ENCODE measurements at places on chromosomes 2 and 18.

- DNase-seq, result no peak
- no peak overlapping the region for H3K27ac ChIP-seq
- no peak overlapping the region for H3K4me3 ChIP-seq
- no peaks in the 10 kb centered on the region for H3K27me3 ChIP-seq
Measured at GRCh38 chr18:5144629-5145028, 52.4 kb downstream of the AKAIN1 start.

GRCh38 chr2:197292619-197293018 lies 18.0 kb downstream of the ANKRD44 start:
- H3K36me3 ChIP-seq, result no peaks in the 10 kb centered on the region
- DNase-seq, result no peak
- H3K27me3 ChIP-seq, result no peaks in the 10 kb centered on the region

DNA sequence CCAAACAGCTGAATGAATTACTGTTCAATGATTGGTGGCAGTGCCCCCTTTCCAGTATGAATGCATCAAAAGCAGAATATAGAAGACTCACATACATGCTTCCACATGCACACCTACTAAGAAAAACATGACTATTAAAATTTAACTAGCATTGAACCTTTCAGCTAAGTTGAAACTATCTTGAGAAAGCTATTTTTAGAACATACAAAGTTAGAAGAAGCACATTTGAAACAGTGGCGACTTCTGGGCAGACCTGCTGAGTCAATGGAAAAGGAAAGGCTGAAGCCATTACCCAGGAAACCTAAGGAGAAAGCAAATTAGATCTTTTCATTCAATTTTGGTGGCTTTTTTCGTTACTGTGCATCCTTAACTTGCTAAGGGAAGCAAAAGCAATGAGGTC lies 55.9 kb downstream of the PLA2R1 start:
- DNase-seq, result no peak
- H3K4me3 ChIP-seq, result no peak overlapping the region
- H3K36me3 ChIP-seq, result no peaks in the 10 kb centered on the region
- no peak overlapping the region for H3K27ac ChIP-seq

GRCh38 chr2:118851650-118852049 lies 4.2 kb upstream of the EN1 start:
- no peaks in the 10 kb centered on the region for H3K36me3 ChIP-seq
- no peak overlapping the region for H3K4me3 ChIP-seq
